ENCODE measurements at places on chromosomes 2 and 18.

GRCh38 chr2:189150033-189150432 is 29.5 kb downstream of the COL5A2 start:
- DNase-seq: no peak

GRCh38 chr2:67671464-67672450 is 274.6 kb downstream of the ETAA1 start:
- no peak for DNase-seq

DNA sequence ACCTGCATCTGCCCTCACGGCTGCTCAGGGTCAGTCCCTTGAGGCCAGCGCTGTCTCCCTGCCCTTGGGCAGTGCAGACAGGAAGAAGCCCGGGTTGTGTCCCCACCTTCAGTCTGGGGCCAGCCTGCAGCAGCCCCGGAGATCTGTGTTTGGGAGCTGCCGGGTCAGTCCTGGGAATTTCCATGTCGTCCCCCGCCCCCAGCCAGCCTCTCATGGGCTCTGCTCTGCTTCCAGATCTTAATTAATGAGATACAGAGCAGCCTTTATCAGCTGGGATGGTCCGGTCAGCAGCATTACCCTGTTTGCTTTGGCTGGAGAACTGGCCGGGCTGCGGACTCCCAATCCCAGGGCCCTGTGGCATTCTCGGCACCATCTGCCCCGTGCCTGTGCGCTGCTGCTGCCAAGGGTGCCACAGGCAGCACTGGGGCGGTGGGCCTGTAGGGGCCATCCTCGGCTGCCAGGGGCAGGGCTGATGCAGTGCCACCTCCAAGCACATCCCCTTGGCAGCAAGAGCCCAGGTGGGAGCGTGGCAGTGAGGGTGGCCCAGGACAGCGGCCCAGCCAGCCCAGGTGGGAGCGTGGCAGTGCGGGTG is 2.4 kb downstream of the BOK start:
- DNase-seq: no peak

DNA sequence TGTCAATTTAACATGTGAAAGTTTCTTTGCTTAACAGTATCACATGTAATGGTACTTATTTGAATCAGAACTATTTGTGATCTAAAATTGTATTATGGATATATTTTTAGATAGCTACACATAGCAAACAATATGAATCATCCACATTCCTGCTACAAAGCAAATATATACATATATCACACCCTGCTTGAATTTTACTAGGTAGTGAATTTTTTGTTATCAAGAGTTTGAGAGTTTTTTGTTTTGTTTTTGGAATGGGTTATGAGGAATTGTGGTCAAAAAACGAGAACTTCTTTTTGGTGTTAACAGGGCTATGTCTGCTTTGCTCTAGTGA is 635.7 kb downstream of the NRXN1 start:
- DNase-seq: no peak

- no peak for DNase-seq
Observed at GRCh38 chr18:23114171-23114881, 21.0 kb upstream of the CABLES1 start.

DNA sequence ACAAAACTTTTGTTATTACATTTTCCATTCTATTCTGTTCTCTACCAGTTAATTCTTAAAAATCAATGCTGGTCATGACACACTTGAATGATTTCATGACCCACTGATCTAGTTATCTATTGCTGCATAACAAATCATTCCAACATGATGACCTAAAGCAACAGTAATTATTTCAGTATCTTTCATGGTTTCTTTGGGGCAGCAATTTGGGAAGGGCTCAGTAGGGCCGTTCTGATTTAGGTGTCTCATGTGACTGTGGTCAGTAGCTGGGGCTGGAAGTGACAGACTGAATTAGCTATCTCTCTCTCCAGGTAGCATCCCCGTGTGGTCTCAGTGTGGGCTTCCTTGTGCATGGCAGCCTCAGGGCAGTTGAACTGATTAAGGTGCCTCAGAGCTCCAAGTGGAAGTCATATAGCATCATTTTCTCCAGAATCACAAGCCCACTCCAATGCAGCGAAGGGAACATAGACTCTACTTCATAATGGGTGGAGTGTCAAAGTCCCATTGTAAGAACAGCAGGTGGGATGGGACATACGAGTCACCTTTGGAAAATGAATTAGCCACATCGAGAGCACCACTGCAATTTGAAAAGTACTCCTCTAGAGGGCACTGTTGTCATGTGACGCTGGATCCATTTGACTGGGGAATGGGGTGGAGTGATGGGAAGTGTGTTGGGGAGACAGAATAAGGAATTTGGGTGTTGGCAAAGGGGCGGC is 39.1 kb upstream of the FAM136A start:
- no peak for DNase-seq

GRCh38 chr18:12441475-12442034 is 33.8 kb downstream of the PRELID3A start:
- DNase-seq: no peak

DNA sequence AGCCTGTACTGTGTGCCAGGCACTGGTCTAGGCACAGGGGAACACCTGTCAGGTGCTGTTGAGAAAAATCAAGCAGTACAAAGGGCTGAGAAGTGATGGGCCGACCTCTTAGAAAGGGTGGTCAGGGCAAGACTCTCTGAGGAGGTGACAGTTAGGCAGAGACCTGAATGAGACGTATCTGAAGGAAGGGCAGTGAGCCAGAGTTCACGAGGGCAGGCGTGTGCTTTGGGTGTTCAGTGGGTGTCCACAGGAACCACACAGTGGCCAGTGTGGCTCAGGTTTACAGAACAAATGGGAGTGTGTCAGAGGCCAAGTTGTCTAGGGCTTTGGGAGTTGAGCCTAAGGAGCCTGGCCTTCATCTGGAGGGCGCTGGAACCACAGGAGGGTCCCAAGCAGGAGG is 6.2 kb downstream of the ARMC9 start:
- DNase-seq: no peak

- no peak for DNase-seq
Observed at GRCh38 chr2:171921970-171922229, 361 bp upstream of the HAT1 start.

GRCh38 chr2:106990297-106990696 is 104.3 kb upstream of the ST6GAL2 start:
- no peak for DNase-seq

GRCh38 chr2:53450923-53451322 is 316.7 kb upstream of the CHAC2 start:
- DNase-seq: no peak

- DNase-seq: no peak
Observed at GRCh38 chr2:140177086-140177485, 1396.9 kb upstream of the NXPH2 start.

DNA sequence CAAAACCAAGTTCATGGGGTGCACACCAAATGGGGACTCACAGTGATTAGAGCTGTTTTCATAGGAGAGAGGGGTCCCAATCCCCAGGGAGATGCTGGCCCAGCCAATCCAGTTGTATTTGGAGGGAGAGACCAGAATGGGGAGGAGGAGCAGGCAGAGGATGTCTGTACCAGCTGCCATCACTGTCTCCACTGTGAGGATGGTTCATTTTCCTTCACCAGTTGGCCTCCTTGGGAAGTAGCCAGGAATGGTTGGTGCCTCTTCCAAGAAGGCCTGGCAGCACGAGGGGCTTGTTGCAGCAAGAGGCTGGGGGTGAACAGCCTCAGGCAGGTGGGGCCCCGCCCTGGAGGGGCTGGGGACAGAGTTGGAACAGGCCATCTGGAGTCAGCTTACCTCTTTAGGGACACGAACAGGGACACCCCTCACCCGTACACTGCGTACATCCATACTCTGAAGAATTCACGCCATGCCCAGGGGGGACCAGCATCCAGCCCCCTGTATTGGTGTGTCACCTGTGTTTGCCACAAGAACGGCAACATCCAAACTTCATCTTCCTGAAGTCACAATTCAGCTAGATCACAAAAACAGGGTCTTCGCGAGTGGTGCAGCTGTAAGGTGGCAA is 161.7 kb upstream of the ZNF236 start:
- DNase-seq: no peak

DNA sequence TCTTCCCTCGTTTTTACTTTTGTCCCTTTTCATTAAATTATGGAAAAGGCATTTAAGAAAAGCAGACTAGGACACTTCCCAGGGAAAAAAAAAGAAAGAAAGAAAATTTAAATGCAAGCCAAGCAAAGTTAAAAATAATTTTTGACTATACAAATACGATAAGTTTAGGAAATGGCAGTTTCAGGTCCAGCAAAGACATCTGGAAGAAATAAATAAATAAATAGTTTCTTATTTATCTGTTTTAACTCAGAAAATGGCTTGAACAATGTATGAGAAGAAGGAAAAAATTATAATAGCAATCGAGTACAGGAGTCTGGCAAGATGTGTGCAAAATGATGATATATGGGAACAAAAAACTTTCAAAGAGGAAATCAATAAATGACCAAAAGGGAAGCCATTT is 114.6 kb upstream of the NCKAP5 start:
- no peak for DNase-seq

DNA sequence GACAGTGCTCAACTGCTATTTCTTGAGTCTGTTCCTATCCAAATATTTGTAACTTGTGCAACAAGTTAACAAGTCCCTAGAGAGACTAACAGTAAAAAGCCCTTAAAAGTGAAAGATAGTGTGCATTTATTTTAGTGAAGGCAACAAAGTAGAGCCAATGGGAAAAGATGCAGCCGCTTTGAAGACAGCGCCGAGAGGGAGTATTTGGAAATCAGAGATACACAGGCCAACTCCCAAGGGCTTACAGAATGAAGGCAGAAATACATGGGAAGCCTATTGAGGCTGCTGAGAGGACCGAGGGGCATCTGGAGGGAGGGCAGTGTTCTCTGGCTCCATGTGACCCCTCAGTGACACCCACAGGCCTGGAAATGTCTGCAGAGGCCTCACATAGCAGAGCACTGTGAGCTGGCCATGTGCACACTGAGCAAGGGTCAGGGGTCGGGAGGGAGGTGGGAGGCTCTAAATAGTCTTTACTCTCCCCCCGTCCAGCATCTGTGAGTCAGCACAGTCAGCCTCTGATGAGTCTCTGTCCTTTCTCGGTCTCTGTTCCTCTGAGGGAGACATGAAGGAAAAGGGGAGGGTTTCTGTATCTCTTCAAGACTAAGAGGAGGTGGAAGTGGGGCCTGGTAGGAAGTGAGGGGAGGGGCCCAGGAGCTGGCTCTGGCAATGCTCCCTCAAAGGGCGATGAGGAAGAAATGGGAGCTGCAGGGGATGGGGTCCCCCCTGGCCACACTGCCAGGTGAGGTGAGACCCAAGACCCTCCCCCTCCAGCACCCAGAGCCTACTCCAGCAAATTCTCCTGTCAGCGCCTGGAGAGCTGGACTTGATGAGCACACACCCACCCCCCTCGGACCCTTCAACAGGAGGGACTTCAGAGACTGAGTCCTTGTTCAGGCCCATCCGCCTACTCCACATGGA is 133.6 kb downstream of the SP3 start:
- DNase-seq: no peak

DNA sequence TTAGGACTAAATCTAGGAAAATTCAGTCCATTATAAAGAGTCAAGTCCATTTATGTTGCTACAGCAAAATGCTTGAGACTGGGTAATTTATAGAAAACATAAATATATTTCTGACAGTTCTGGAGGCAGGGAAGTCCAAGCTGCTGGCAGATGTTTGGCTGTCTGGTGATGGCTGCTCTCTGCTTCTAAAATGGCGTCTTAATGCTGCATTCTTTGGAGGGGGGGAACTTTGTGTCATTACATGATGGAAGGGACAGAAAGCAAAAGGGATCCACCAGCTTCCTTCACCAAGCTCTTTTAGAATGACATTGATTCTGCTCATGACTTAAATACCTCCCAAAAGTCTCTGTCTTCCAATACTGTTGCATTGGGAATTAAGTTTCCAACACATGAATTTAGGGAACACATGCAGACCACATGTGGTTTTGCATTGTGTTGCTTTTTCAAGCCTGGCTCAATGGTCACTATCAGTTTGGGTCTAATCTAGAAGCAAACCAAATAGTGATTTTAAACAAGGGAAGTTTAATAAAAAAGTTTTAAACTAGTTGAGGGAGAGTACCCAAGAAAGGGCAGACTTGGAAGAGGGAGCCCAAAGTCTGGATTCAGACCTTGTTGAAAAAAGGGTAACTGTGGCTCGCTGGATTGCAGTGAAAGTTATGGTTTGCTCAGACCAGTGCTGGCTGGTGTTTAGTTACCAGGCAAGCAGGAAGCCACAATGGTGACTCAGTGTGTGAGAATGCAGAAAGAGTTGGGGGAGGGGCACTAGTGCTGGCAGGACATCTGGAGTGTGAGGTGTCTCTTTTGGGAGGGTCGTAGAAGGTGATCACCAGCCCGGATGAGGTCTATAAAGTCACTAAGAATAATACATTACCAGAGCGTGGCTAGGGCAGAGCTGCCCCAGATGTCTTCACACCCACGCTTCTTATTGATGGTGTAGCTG is 30.8 kb downstream of the C18orf54 start:
- no peak for DNase-seq

GRCh38 chr2:142944264-142944663 is 66.8 kb downstream of the KYNU start:
- DNase-seq: no peak

GRCh38 chr2:158034198-158034866 is 67.3 kb upstream of the UPP2 start:
- no peak for DNase-seq

DNA sequence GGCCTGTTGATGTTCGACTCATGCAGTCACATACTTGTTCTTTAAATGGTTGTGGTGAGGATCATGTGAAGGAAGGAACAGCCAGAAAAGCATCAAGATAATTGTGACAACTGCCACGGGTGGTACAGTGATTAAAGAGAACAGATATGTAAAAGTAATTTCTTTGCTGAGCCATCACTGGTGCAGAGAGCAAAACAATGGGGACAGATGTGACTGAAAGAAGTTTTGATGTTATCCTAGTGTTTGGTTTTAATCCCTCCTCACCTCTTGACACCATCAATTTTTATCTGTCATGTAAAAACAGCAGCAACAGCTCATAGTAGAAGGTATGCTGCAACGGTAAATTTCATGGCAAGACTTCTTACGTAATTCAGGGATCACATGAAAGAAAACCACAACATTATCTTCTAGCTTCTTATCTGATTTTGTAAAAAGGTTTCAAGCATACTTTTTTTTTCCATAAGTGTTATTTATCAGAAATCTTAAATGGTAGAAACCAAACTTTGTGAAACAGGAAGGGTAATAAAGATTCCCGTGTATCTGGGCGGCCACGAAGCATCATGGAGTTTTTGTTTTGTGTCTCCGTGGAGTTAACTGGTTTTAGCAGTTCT is 65.2 kb downstream of the PLCL1 start:
- no peak for DNase-seq

- DNase-seq: no peak
Observed at GRCh38 chr2:50556502-50556901, 475.4 kb downstream of the NRXN1 start.

DNA sequence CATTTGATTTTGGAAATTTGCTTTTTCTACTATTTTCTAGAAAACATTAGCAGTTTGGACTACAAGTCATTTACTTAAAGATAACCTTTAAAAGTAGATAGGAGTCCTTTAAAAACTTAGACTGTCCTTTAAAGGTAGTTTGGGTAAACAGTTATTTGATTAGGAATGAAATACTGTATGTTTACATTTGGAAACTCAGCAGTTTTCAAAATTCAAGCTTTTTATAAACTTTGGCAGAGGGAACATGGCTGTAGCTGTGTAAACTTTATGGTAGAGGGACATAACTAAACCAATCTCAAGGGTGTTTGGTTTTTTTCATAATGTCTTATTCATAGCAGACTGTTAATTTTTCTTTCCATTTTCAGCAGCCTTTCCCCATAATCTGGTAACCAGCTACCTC is 90.7 kb downstream of the SMCHD1 start:
- DNase-seq: no peak

- no peak for DNase-seq
Observed at GRCh38 chr2:96265349-96265839, 403 bp downstream of the TMEM127 start.

- no peak for DNase-seq
Observed at GRCh38 chr2:36707050-36707449, 10.5 kb downstream of the VIT start.
